ENCODE measurements at places on chromosomes 3 and 15.

- DNase-seq: no peak
Measured at GRCh38 chr3:39970982-39971381, 161.6 kb downstream of the MYRIP start.

GRCh38 chr3:114034787-114035545 is 21.4 kb downstream of the CCDC191 start:
- peak; percentile 87 for DNase-seq

DNA sequence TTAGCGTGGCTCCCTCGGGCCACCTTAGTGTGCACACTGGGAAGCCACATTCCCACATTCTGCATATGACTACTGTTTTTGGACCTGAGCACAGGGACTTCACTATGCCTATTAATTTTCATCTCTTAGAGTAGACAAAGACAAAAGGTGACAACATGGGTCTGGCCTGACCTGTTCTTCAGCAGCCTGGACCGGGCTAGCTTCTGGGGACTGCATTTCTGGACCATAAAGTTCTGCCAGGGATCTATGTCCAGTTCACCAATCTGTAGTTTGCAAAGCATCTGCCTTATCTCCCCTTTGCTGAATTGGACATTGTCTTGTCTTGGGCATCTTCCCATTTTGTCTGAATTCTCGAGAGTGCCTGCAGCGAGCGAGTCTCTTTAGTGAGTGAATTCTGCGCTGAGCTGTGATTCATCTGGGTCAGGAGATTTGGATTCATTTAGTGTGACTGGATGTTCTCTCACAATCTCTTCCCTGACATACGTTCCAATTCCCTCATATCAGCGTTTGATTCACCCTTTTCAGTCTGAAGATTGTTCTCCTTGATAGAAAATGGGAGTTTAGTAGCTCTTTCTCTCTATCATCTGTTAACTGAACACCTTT is 112.2 kb upstream of the PLXNA1 start:
- no peak for DNase-seq

- DNase-seq: no peak
Measured at GRCh38 chr3:187403768-187404288, 35.6 kb downstream of the RTP4 start.

- no peak for DNase-seq
Measured at GRCh38 chr15:101563176-101563796, 73.8 kb upstream of the PCSK6 start.

DNA sequence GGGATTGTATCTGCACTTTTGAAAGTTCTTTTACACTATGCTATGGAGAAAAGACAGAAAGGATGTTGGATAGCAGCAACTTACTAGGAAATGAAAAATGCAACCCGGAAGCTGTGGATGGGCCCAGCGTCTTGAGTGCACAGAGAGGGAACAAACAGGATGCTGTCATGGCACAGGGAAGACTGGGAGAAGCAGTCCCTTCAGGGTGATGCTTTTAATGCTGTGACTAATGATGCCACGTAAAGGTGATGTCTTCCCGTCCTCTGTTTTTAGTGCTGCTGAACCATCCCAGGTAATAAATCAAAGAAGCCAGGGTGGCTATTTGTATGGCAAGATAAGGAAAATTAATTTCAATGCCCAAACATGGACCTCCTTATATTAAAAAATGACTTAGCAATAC is 437.6 kb downstream of the FOXP1 start:
- DNase-seq: no peak

GRCh38 chr15:32683906-32684584 is 33.8 kb upstream of the GREM1 start:
- peak; percentile 55 for DNase-seq

DNA sequence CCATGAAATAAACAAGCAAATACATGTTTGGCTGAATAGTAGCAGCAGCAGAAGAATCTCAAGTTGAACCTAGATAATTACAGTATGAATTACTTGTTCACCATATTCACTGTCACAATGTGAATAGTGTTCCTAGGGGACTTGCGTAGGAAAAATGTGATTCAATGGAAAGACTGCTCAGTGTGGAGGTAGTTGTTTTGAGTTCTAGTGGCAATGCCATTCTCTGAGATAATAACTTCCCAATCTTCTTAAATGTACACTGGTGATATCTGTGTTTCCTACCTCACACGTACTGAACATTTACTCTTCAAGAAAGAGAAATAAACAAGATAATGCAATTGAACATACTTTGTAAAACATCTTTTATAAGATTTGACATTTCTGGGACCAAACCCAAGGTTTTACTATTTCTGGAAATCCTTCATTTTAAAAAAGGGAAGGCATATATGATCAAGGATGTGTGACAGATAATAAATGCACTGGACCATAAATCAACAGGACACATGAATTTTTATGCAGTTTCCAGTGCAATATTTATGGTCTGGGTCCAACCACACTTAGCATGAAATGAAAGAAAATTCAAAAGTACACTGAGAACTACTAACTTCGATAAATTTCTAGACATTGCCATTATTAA is 598.3 kb upstream of the ZNF385D start:
- DNase-seq: no peak

DNA sequence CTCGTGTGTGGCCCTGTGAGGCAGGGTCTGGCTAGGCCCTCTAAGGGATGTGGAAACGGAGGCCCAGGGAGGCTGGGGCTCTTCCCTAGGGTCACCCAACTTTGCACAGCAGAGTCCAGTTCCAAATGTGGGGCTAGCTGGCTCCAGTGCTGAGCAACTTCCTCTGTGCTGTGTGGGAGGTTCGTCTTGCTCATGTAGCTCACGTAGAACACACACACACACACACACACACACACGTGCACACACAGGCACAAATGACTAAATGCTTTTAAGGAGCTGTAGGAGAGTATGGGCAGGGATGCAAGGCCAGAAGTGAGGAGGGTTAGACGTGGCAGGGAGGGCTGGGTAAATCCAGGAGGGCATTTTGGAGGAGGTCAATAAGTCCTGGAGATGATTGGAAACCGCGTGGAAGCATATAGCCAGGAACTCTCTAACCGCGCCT is 213.8 kb downstream of the RPLP1 start:
- peak; percentile 44 for DNase-seq

GRCh38 chr3:194608981-194609380 is 24.2 kb downstream of the TMEM44 start:
- no peak for DNase-seq

DNA sequence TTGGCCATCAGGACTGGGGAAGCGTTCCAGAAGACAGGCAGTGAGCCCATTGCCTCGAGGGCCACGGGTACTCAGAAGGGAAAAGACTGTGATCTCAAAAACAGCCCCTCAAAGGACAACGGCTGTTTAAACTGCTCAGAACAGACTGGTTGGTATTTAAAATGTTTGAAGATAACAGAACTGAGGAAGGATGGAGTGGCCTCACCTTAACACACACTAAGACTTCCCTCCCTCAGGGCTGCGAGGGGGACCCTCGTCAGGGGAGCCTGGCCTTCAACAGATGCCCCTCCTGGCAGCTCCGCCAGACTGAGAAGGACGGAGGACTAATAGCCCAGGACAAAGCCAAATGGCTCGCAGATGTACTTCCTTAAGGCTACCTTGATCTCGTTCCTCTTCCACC is 2.6 kb downstream of the STIMATE start:
- no peak for DNase-seq

GRCh38 chr3:190306513-190307163 is 15.6 kb downstream of the CLDN1 start:
- no peak for DNase-seq

DNA sequence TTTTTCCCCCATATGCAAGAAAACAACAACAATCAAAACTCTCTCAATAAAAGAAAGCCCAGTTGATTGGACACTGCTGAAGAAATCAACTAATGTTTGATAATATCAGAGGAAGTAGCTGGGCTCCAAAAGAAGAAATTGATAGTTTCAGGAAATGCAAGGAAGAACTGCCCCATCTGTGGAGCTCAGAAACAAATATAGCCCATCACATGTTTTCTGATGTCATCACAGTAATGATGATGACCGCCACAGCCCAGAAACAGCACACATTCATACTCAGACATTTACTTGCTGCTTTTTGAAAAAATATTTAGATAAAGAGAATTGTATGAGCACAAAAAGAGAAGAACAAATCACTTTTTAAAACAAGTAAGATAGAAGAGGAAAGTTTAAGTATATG is 67.6 kb downstream of the GOLIM4 start:
- DNase-seq: peak; percentile 14

- peak; percentile 56 for DNase-seq
Measured at GRCh38 chr3:77042882-77043281, 3.0 kb downstream of the ROBO2 start.

- DNase-seq: no peak
Measured at GRCh38 chr3:109336291-109336861, 970 bp downstream of the DPPA4 start.

- DNase-seq: no peak
Measured at GRCh38 chr3:81929697-81930096, 168.3 kb upstream of the GBE1 start.

DNA sequence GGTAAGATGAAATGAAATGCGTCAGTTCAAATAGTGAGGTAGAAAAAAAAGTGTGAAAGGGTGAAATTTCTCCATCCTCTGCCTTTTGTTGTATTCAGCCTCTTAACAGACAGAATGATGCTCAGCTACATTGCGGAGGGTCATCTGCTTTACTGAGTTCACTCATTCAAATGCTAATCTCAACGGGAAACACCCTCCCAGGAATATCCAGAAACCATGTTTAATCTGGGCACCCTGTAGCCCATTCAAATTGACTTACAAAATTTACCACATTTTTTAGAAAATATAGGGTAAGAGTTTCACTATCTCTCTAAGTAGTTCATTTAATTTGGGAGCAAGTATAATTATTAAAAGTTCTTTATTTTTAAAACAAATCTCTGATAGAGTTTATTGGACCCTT is 42.9 kb downstream of the C3orf38 start:
- no peak for DNase-seq
